ENCODE measurements at places on chromosomes 1 and 21.
A peak's percentile ranks its signal among the peaks of the same experiment; 100 is the strongest.

- no peak for DNase-seq
Measured at GRCh38 chr1:18693256-18694098, 62.8 kb downstream of the PAX7 start.

GRCh38 chr1:73065339-73066041 lies 783.2 kb upstream of the NEGR1 start:
- no peak for DNase-seq

DNA sequence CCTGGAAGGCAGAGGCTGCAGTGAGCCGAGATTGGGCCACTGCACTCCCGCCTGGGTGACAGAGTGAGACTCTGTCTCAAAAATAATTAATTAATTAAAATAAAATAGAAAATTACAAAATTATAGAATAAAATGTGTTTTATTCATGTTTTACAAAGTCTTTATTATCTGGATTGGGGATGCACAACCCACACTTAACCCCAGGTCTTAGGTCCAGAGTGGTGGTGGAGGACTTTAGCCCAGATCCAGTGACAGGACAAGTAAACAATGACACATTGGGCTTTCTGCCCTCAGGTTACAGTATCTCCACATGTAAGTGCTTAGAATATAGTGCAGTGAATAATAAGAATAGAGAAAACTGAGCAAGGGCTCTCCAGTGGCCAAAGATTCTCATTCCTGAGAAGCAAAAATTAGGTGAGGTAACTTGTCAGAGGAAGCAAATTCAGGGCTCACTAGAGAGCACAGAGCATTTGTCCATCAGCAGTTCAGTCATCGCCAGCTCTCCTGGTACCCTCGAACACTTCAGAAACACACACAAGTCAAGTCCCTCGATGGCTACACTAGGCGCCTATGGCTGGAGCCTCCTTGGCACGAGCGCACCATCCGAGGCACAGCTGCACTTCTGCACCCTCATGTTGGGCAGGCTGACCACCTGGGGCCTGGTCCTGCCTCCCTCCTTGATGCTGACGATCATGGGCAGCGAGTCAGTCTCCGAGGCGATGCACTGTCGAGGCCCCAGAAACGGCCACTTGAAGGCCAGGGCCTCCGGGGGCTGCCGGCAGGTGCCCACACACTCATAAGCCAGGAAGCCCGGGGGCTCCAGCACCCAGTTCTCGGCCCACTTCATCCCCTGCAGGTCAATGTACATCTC lies 2.6 kb downstream of the LEFTY1 start:
- no peak for DNase-seq

DNA sequence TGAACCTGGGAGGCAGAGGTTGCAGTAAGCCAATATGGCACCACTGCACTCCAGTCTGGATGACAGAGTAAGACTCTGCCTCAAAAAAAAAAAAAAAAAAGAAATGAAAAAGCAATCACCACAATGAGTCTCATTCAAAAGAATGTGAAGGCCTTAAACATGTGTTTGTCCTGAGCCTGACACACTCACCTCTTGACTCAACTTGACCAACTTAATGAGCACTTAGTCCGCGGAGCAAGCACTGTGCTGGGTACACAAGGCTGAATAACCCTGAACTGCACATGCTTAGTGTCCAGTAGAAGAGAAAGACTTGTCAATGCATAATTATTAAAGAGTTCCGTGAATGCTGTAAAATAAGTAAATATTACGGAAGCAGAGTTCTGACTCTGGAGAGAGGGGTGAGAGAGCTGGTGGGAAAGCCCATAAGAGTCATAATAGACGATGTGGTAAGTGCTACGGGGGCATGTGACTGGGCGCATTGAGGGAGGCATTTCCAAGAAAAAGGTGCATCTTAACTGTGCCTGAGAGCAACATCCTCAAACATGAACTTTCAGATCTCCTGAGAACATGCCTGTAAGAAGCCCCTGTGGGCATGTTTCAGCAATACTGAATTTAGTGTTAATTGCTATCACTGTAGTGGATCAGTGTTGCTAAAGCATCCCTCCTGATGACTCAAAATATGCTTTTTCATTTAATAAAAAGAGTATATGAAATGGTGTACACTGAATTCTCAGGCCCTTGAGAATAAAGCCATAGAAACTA lies 27.2 kb downstream of the MCOLN2 start:
- DNase-seq, result no peak

- DNase-seq, result no peak
Measured at GRCh38 chr1:41349361-41350054, 11.7 kb upstream of the FOXO6 start.

DNA sequence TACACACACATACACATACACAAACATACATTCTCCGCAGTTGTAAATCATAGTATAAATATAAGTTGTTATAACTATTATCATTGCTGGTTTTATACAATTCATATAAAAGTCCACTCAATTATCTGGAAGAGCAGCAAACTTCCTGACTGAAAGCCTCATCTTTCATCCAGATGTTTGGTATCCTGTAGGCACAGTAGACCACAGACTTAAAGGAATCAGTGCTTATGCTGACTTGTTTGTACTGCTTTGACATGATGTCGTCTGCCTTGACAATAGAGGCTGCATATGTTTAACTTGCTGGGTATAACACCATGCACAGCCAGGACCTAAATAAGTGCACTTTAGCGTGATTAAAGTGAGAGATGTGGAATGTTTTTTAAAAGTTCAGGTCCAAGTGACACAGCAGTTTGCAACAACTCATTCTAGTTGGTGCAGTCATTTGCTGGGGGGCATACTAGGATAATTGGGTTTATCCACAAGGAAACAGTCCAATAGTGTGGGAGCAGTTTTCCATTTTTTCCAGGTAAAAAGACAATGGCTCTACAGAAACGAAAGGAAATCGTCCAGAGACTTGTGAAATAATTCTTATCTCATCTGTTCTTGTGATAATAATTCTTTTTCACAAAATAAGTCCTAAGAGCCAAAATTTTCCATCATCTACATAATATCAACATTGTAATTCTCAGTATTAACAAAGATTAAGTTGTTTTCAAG lies 110.3 kb upstream of the TSPAN2 start:
- no peak for DNase-seq

DNA sequence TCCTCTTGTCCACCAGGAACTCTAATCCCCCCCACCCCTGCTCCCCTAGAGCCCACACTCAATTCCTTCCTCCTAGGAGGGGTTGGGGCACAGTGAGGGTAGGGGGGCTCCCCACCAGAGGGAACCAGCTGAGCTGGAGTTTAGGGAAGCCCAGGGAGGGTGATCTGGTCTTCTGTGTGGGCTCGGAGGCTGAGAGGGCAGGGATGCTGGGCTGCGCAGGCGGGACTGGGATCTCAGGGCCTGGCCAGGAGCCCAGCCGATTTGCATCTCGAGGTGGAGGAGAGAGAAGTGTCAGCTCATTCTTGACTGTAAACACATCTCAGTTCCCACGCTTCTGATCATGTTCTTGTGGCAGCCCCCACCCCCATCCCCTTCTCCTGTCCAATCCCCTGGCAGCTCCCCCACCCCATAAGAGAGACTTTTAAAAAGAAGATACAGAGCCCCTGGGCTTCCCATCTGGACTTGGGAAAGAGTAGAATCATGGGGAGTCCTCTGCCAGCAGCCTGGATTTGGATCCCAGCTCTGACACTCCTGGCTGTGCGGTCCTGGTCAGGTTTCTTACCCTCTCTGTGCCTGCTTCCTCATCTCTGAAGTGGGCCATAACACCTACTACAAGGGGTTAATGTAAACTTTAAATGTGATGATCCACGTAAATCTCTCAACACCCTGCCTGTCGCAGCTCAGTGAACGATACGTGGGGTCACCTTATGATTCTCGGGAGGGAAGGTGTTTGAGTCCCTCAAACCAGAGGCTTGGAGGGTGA lies 6.6 kb downstream of the PEAR1 start:
- DNase-seq, result peak; percentile 94

- DNase-seq, result no peak
Measured at GRCh38 chr1:64877151-64877550, 89.2 kb downstream of the JAK1 start.

DNA sequence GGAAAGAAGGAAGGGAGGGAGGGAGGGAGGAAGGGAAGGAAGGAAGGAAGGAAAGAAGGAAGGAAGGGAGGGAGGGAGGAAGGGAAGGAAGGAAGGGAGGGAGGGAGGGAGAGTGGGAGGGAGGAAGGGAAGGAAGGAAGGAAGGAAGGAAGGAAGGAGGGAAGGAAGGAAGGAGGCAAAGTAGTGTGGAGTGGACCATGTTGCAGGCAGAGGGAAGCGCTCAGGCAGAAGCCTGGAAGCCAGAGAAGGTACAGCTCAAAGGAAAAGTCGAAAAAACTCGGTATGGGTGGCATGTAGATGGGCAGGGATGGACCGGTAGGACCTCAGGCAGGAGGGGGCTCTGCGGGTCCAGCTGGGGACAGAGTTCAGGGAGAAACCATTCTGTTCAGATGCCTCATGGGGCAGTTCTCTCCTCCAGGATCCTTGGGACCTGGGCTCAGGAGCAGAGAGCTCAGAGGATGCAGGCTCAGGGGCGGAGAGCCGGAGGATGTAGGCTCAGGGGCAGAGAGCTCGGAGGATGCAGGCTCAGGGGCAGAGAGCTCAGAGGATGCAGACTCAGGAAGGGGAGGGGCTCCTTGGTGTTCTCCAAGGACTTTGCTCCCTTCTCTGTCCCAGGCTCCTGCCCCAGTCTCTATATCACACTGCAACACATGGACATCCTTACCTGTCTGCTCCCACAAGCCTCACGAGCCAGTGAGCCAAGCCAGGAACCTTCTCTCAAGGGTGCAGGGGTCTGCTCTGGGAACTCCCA lies 13.6 kb upstream of the PADI3 start:
- DNase-seq, result no peak
